ENCODE measurements at places on chromosomes 6 and 20.
A peak's percentile ranks its signal among the peaks of the same experiment; 100 is the strongest.

DNA sequence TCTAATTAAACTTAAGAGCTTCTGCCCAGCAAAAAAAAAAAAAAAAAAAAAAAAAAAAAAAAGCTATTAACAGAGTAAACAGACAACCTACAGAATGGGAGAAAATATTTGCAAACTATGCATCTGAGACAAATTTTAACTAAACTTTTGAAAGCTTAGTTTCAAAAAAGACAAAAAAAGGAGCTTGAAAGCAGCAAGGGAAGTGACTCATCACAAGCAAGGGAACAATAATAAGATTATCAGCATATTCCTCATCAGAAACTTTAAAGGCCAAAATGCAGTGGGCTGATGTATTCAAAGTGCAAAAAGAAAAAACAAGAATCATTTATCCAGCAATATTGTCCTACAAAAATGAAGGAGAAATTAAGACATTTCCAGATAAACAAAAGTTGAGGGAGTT lies 158.6 kb downstream of the RNF144B start:
- DNase-seq: no peak

GRCh38 chr20:56616716-56617115 lies 12.4 kb upstream of the TFAP2C start:
- DNase-seq: no peak

- DNase-seq: no peak
Observed at GRCh38 chr6:36979347-36979742, 6.7 kb downstream of the MTCH1 start.

DNA sequence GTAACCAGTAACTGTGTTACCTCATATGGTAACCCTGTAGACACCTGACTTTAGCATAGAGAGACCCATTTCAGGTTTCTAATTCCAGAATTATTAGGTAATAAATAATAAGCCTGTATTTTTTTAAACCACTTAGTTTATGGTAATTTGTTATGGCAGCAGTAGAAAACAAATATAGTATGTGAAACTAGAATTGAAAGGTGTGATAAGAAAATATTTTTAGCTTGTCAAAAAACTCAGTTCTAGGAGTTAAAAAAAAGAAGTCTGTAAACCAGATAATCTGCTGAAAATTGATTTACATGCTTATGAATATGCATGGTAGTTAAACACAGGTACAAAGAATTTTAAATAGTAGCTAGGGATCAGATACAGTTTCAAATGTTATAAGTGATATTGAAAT lies 695.0 kb upstream of the GJE1 start:
- DNase-seq: no peak

DNA sequence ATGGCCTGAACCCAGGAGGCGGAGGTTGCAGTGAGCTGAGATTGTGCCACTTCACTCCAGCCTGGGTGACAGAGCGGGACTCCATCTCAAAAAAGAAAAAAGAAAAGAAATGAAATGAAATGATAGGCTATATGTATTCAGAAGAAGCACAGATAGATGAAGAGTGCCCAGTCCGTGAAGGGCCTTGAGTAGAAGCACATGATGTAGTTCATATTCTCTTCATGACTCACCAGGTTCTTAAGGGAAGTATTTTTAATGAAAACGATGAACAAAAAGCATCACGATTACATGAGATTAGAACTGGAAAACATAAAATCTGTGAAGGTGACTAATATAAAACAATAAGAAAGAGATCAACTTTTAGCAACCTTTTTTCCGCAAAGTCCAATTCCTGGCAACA lies 29.8 kb downstream of the TPD52L1 start:
- DNase-seq: no peak

GRCh38 chr6:86969573-86969972 lies 32.2 kb downstream of the HTR1E start:
- DNase-seq: peak; percentile 0

GRCh38 chr6:105557291-105557690 lies 154.4 kb upstream of the PREP start:
- DNase-seq: no peak

GRCh38 chr20:59010995-59011873 lies 4.2 kb upstream of the CTSZ start:
- DNase-seq: no peak

DNA sequence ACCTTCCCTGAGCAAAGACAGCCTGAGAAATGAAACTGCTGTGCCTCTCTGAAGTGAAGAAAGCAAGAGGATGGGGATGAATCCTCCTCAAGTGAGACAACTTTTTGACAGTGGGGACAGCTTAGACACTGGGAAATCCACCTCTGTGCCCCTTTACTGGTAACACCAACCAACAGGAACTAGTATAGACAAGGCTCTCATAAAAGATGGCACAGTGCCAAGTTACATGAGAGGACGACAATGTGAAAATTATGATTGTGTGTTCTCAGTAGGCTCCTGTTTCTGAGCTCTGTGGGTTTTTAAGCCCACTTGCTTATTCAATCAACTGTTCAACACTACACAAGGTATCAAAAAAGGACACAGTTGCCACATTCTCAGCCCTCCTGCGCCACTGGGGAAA lies 41.6 kb upstream of the LYRM2 start:
- DNase-seq: no peak

DNA sequence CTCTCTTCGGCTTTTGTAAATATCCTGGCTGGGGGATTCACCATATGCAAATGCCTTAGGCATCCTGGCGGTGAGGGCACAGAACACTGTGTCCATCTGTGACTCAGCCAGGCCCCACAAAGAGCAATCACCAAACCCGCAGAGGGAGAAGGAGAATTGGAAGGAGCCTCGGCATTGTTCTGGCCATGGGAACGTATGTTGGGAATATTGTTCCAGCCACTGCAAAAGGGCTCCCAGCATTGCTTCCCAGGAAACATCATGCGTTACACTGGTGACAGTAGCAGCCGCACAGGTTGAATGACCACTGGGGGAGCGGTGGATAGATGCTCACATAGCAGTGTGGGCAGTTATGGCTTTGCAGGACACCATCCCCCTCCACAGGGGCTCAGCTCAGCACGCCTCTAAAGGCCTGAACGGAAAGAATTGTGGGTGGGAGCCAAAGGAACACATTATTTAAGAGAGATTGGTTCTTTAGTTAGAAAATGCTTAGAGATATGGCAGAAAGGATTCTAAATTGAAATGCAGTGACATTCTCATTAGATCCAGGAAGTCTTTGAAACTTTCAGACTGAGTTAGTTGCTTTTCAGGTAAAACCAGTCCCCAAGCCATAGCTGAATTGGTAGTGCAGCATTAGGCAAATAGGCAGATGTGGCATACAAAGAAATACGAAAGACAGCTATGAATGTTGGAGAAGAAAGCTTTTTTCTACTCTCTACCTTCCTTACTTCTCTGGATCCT lies 104.3 kb downstream of the RNF144B start:
- no peak for DNase-seq

GRCh38 chr20:43955062-43955749 lies 40.6 kb downstream of the TOX2 start:
- DNase-seq: peak; percentile 37

- DNase-seq: no peak
Observed at GRCh38 chr6:123940551-123940950, 136.9 kb downstream of the NKAIN2 start.

GRCh38 chr6:74451953-74452352 lies 753.9 kb downstream of the COL12A1 start:
- DNase-seq: no peak

- DNase-seq: no peak
Observed at GRCh38 chr6:68364271-68364805, 270.7 kb upstream of the ADGRB3 start.

- DNase-seq: no peak
Observed at GRCh38 chr6:167053895-167054530, 54.8 kb downstream of the CEP43 start.

- no peak for DNase-seq
Observed at GRCh38 chr6:70834520-70834919, 122.3 kb downstream of the B3GAT2 start.

- DNase-seq: no peak
Observed at GRCh38 chr6:11684901-11685480, 93.6 kb downstream of the ADTRP start.

GRCh38 chr20:48657426-48658197 lies 170.2 kb downstream of the PREX1 start:
- peak; percentile 31 for DNase-seq

- DNase-seq: no peak
Observed at GRCh38 chr6:26029857-26030653, 57.2 kb upstream of the HFE start.

- no peak for DNase-seq
Observed at GRCh38 chr6:166830185-166830890, 126.0 kb downstream of the RNASET2 start.

DNA sequence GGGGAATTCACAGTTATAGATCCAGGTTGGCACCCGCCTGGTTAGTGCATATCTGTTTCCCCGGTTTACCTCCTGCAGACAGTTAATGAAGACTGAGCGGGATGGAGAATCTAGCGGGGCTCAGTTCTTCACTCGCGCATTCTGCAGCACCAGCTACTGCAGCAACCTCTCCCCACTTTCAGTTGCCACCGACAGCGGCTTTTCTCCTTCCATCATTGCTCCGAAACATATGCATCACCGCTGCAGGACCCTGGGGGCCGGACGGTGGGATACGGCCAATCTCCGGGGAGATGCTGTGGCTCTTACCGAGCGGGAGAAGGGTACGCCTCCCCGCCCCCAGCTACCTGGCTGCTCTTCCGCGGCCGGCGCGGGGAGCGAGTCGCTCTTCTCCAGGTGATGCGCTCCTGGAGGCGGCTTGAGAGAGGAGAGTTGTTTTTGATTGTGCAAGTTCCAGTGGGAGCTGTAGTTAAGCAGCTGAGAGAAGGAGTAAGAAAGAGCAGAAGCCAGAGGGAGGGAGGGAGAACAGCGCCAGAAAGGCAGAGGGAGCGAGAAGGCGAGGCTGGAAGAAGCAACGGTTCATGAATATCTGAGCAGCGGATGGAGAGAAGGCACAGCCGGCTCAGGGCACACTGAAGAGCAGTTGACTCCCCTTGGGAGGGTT lies at the start of gene SGK1:
TSS of gene SGK1 (minus strand) at position 642 of the 661 bp plus-strand sequence. CDS start 652 bp downstream, outside the sequence.
- DNase-seq: no peak

DNA sequence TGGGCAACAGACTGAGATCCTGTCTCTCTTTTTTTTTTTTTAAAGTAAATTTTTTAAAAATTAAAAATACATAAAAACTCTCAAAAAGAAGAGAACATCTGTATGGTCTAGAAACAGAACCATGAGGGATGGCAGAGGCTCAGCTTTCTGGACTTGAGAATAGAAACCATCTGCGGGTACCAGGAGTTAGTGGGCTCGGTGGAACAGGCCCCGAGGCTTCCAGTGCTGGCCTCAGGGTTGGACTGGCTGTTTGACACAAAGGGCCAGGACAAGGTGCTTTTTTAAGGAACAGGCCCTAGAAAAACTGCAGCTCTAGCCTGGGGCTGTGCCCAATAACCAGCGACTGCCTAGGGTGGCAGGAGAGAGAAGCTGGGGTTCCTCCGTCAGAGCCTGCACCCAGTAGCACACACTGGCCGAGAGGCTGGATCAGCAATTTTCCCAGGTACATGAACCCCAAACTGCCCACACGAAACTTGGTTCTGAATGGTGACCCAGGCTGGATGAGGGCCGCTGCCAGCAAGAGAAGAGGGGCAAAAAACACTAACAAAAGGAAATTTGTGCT lies 131.0 kb upstream of the OLIG3 start:
- no peak for DNase-seq

DNA sequence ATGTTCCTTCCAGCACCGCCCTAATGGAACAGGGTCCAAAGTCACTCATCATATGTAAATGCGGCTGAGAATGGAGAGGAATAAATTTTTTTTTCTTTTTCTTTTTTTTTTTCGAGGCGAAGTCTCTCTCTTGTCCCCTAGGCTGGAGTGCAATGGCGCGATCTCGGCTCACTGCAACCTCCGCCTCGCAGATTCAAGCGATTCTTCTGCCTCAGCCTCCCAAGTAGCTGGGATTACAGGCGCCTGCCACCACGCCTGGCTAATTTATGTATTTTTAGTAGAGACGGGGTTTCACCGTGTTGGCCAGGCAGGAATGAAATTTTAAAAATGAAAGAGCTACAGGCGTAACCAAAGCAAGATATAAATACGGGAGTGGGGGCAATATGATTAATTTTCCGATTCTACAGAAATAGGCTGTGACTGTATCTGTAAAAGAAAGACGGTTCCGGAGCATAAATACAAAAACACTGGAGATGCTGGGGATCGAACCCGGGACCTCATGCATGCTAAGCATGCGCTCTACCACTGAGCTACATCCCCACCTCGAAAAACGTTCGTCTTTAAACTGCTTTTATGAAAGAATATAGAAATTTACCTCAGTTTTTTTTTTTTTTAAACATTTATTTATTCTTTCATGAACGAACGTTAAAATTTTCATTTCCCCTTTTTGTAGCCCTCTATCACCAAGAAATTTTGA lies 132.2 kb downstream of the GPX5 start:
- DNase-seq: peak; percentile 34

DNA sequence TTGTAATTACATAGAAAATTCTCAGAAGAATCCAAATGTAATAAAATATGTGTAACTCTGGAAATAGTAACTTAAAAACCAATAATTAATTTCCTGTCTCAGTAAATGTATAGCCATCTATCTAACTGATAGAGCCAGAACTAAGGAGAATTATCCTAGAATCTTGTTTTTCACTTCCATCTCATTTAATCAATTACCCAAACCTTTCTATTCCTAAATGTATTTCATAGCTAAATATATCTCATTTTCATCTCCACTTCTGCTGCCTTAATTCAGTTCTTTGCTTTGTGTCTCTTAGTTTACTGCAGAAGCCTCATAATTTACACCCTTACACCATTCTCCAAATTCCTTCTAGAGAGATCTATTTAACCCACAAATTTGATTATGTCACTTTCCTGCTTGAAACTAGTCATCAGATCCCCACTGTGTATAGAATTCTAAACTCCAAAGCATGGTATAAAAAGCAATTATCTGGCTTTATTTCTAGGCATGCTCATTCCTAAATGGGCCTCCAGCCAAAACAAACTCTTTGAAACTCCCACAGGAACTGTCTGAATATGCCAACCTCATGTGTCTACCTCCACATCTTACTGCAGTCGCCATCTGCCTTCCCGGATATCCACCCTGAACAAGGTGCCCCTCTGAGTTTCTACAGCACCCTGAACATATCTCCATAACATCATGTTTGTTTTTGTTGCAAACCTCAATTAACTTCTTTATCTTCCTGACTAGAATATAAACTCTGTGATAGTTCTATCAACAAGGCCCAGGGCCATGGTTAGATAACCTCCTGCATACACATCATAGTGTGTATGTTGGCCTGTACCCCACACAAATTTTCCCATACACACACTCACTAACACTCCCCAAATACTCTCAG lies 70.5 kb upstream of the ADTRP start:
- no peak for DNase-seq

DNA sequence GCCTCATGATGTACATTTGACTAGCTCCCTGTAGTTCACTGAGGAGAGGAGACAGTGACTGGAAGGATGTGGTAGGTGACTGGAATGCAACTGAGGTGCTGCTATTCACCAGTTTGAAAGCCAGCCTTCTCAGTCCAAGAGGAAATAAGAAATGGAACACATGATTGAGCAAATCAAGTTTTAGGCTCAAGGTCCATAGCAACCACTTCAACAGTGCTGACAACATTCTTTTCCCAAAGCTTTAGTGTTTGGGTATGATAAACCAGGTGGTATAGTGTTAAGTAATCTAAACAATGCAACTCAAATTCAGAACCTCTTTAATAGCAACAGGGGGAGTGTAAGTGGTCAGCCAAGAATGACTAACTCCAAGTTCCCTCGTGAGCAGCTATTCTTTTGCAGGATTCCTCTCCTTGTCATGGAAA lies 9.2 kb downstream of the ZHX3 start:
- DNase-seq: no peak

GRCh38 chr6:119960036-119960435 lies 610.5 kb upstream of the MAN1A1 start:
- no peak for DNase-seq

- DNase-seq: no peak
Observed at GRCh38 chr6:2772840-2773239, 7.6 kb downstream of the WRNIP1 start.
